Activated CD8-positive, alpha-beta T cell treated with anti-CD3 and anti-CD28 coated beads for 36 hours (primary cell): ENCODE measurements at places on chromosomes 7 and 10. TPM values are rescaled to one million over a fixed set of nuclear protein-coding genes. Genes with fewer than 3 reads are reported as not detected.
A peak's percentile ranks its signal among the peaks of the same experiment; 100 is the strongest.

DNA sequence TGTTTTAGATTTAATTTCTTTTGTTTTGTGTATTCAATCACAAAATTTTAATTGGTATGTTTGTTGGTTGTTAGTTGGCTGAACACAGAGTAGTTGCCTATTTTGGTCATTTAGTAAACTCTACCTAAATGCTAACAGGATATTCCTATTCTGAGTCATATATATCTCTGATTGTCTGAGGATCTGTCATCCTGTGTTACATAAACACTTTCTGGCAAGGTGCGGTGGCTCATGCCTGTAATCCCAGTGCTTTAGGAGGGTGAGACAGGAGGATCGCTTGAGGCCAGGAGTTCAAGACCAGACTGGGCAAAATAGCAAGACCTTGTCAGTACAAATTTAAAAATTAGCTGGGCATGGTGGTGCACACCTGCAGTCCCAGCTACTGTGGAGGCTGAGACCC, 178.6 kb downstream of the PLCE1 start:
- no peak for DNase-seq

- no peak for DNase-seq
Measured at GRCh38 chr7:34309116-34309515, 348.9 kb upstream of the NPSR1 start.

DNA sequence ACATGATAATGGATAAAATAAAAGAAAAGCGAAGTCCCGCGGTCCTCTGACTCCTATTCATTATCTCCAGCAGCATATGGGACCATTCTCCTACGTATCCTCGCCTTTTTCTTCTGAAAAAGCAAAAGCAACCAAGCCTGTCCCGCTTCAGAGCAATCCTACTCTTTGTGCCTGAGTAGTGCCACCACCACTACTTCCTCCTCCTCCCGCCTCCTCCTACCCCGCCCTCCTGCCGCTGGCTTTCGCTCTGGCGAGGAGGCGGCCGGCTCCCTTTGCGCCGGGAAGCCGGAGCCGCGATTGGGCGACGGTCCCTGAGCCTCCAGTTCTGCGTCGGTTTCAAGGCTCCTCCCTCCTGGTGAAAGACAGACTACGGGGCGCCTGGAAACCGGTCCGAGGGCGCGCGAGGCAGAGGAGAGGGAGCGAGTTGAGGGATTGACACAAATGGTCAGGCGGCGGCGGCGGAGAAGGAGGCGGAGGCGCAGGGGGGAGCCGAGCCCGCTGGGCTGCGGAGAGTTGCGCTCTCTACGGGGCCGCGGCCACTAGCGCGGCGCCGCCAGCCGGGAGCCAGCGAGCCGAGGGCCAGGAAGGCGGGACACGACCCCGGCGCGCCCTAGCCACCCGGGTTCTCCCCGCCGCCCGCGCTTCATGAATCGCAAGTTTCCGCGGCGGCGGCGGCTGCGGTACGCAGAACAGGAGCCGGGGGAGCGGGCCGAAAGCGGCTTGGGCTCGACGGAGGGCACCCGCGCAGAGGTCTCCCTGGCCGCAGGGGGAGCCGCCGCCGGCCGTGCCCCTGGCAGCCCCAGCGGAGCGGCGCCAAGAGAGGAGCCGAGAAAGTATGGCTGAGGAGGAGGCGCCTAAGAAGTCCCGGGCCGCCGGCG, at the start of gene FZD1:
TSS of gene FZD1 (plus strand) at position 388 of the 878 bp plus-strand sequence. CDS start at position 836, 448 bp downstream.
- peak; percentile 73 for DNase-seq

- no peak for DNase-seq
Measured at GRCh38 chr10:89236226-89236797, 15.3 kb downstream of the LIPA start.

- no peak for DNase-seq
Measured at GRCh38 chr7:137801003-137801402, 45.8 kb downstream of the DGKI start.

DNA sequence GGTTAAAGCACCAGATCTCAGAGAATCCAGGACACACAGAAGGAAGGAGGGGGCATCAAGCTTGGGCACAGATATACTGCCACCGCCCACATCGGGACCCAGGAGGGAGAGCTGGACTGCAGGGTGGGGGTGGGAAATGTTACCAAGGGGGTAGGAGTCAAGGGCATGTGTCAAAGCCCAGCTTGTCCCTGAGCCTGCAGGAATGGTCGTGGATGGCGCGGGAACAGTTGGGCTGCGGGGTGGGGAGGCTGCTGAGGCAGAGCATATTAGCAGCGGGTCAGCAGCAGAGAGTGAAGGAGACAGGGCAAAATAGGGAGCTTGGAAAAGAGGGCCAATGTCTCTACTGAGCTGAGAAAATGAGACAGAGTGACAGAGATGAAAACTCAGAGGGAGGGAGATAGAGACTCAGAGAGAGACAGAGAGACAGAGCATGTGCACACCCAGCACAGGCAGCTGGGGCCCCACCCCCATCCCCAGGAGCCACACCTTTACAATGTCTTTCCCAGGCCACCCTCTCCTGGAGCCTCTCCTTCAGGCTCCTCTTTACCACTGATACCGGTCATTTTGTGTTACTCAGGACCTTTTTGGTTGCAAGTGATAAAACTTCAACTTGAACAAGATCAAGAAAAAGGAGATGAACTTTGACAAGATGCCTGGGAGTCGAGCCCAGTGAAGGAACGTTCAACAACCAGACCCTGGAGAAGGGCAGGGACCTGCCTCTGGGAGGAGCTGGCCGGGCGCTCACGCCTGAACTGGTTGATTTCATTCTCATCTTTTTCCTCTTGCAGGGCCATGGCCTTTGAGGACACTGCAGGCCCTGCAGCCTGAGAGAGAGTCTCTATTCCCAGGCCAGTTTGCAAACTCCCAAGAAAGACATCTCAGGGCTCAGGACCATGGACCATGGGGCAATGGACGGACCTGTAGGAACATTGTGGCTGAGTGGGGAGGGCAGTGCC, 50.0 kb downstream of the AOC1 start:
- no peak for DNase-seq

DNA sequence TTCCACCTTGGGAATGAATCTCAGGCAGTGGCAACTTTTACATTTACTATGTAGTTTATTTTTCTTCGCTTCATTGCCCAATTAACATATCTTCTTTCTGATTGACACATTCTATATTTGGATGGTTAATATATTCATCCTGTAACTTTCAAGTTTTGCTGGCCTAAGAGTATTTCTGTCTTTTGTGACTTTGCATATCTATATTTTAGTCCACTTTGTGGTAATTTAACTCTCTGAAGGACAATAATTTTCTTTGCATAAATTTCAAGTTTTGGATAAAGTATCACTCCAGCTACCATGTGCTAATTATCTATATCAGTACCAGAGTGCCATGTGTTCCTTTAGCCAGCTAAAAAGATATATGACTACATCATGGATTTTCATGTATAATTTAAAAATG, 151.5 kb upstream of the KAT6B start:
- DNase-seq: no peak

DNA sequence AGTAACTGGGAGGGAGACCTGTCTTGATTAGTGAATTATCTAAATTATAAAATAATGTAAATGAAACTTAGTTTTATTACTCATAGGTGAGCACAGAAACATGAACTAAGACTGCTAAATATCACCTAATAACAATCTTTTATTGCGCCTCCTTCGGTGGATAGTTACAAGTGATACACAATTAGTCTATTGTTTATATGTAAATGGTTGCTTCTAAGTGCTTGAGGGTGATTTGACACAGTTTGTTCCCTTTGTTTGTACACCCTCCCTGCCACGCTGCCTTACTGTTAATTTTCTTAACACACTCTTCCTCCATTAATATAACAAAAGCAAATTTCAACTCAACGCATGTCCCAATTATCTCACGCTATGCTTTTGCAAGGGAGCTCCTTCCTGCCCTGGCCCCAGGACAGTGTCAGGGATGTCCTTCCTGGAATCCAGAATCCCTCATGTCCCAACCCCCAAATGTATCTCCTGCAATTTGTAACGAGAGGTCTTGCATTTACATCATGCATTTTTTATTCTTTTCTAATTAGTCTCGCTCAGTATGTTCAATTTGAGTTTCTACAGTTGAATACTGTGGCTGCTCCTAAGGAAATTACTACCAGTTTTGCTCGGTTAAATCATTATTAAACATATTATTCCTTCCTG, 4.2 kb downstream of the NPSR1 start:
- DNase-seq: no peak

- DNase-seq: no peak
Measured at GRCh38 chr10:80442879-80443278, 11.2 kb upstream of the TSPAN14 start.

DNA sequence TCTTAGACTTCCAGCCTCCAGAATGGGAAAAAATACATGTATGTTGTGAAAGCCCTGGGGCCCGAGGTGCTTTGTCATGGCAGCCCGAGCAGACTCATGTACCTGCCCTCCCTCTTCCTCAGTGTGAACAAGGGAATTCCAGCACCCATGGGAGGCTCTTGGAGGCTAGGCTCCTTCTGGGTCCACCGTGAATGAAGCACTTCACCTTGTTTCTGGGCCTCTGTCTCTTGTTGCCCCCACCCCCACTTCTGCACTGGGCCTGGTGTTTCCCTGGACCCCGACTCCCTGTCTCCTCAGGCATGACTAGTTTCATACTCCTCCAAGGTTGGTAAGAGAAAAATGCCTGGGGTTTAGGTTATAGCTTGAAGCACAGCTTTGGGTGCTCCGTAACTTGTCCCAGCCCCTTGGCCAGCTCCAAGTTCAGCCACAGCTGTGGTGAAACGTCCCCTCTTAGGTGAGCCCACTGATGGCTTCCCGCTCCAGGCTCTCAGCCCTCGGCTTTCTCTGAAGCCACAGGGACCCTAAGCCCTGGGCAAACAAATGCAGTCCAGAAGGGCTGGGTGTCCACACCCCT, 30.2 kb upstream of the ARHGAP22 start:
- no peak for DNase-seq

DNA sequence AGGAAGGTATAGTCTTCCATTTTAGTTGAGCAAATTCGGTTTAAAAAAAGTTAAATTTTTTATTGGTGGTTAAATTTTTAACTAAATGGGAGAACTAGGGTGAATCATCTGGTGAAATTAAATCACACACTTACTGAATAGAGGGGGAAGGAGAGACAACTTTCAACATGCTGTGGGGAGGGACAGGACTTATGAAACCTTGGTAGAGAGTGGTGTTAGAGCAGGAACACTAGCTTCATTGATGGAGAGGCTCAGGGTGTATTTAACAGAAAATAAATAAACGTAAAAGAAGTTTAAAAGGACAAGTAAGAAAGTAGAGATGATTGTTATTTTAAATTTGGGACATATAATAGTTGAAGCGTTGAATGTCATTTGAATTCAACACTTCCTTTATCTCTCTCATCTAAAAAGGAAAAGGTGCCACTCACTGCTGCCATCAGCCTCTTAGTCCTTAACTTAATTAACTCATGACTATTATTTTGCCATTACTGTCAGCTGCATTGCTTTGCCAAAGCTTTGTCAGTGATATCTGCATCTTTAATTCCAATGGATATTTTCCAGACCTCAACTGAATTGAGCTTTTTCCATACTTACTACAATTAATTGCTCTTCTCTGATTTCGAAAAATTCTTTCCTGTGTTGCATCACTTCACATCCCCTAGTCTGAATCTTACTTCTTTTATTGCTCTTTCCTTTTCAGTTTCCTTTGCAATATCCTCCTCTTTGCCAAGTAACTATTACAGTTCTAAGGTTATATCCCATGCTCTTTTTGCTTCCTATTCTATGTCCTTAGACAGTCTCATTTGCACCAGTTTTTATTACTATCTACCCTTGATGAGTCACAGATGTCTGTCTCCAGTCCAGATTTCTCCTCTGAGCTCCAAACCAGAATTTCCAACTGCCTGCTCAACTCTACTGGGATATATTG, 71.7 kb downstream of the GNAT3 start:
- no peak for DNase-seq

- no peak for DNase-seq
Measured at GRCh38 chr10:9230625-9231024, 1176.1 kb downstream of the GATA3 start.

DNA sequence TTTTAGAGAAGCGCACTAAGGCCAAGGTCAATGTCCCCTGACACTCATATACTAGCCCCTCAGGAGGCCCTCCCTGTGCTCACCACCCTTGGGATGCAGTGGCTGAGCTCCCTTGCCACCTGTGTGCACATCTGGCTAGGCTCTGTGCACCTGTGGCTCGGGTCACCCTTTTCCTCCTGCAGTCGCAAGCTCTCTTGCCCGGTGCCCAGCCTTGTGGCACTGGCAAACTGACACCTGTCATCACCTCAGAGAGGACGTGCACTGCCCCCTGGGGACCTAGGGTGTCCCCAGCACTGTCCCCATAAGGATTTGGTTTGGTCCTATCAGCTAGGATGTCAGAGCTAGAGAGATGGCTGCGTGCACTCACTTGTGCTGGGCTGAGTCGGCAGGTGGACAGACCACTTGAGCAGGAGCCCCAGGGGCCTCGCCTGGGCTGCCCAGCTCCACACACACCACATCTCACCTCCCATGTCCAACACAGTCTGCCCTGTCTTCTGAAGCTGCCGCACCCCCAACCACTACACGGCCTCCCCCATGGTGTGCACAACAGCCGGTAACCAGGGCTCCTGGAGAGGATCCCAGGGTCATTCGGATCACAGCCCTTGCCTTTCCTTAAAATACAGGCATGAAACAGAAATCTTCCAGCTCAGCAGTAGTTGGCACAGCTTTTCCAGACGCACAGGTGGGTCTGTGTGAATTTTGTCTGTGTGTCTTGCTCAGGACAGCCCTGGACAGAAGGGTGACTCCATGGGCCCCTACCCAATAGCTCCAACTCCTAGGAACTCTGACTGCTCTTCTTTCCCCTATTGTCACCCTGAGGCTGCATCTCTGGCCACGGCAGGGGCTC, 111.0 kb downstream of the GRID1 start:
- no peak for DNase-seq

DNA sequence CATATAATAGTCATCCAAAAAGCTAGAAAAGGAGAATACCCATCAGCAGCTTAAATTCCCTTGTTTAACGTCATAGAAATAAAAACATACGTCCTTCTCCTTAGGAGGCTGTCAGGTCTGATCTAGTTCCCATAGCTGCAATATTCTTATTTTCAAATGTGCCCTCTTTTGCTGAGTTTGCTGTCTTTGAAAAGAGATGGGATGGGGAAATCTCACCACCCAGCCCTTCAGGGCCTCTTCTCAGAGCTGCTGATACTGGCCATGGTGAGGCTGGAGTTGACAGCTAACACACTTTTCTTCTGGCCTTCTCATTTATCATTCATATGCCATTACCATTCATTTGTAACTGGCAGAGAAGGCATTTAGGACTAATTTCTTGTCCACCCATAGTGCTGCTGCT, 5.1 kb upstream of the PCGF5 start:
- DNase-seq: no peak

C10orf67 gene
- 0.25 TPM for total RNA-seq

TAS2R41 gene
- total RNA-seq: not detected

SFRP4 gene
- not detected for total RNA-seq

POM121C gene
- total RNA-seq: 85.5 TPM

CLDN4 gene
- total RNA-seq: 0.20 TPM

CHAT gene
- not detected for total RNA-seq

ANKRD61 gene
- 0.27 TPM for total RNA-seq

MRPL32 gene
- total RNA-seq: 68.5 TPM

KAT6B gene
- 24.8 TPM for total RNA-seq

FRMPD2 gene
- total RNA-seq: not detected

ASB10 gene
- not detected for total RNA-seq
